Fibroblast of gingiva (primary cell): ENCODE measurements at places on chromosomes 16 and 17.

GRCh38 chr17:50797135-50797810, 30.0 kb upstream of the ANKRD40CL start:
- DNase-seq: no peak

GRCh38 chr17:49213847-49214246, 3.3 kb downstream of the ABI3 start:
- no peak for DNase-seq

DNA sequence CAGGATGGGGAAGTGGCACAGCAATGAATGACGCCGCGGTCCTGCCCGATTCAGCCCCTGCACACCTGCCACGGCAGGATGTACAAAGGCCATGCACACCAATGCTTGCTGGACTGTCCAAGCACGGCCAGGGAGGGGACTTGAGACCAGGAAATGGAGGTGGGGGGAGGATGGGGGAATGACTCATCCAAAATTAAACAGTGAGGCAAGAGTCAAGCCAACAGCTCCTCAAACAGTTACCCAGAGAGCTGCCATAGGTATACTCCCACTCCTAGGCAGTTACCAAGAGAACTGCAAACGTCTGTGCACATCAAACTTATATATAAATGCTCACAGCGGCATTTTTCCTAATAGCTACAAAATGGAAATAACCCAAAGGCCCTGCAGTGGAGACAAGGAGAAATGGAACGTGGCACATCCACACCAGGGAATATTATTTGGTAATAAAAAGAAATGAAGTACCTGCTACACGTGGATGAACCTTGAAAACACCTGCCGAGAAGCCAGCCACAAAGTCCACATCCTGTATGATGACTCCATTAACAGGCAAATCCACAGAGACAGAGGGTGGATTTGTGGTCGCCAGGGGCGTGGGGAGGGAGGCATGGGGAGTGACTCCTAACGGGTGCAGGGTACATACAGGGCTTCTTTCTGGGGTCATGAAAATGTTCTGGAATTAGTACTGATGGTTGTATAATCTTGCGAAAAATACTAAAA, 54.1 kb downstream of the VAC14 start:
- peak; percentile 89 for DNase-seq

- no peak for DNase-seq
These were observed 8.2 kb upstream of the CIITA start for GRCh38 chr16:10868596-10869469.

- DNase-seq: no peak
These were observed 184.4 kb downstream of the AATF start for GRCh38 chr17:37133136-37133535.

- no peak for DNase-seq
These were observed 8.2 kb downstream of the PRPSAP1 start for GRCh38 chr17:76345377-76345974.
